ENCODE measurements at places on chromosomes 4 and X.

- no peak for DNase-seq
Observed at GRCh38 chr4:105896984-105897775, 1.9 kb downstream of the NPNT start.

- DNase-seq: no peak
Observed at GRCh38 chr4:3041192-3042142, 32.9 kb downstream of the HTT-AS start.

DNA sequence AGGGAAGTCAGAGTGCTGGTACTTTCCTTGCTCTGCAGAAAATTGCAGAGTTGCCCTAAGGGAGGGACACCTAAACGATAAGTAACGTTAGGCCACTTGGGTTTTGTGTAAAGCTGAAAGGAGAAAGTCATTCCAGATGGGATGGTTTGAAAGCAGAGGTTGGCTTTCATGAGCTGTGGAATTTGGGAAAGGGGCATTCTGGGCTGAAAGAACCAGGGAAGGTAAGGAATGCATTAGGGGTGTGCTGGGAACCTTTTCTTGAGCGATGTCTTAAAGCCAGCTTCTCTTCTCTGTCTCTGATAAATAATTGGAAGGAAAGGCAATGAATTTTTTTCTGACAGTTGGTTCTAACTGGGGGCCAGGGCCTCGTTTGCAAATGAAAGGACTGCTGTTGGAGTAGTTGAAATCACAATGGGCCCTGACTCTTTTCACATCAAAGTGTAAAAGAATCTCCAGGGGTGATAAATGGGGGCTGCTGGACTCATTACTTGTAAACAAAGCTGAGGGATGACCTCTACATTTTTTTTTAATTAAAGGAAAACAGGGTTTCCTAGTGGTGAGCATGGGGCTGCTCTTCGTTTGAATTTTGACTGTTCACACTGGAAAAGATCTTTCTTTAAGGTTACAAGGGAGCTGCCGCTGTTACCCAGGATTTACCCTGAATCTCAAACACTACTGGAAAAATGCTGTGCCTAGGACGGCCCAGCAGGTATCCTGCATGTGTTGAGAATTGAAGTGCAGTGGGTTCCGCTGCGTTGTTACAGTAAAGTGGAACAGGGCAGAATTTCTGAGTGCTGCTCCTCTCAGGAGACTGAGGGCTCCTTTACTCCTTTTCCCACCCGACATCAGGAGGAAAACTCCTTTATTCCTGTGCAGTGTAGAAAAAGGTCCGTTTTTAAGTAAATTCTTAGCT lies 25.0 kb downstream of the AFF1 start:
- DNase-seq: no peak

- no peak for DNase-seq
Observed at GRCh38 chr4:180596888-180597483, 1646.2 kb upstream of the TENM3 start.

- DNase-seq: no peak
Observed at GRCh38 chr4:165879641-165880040, 6.6 kb downstream of the TLL1 start.

DNA sequence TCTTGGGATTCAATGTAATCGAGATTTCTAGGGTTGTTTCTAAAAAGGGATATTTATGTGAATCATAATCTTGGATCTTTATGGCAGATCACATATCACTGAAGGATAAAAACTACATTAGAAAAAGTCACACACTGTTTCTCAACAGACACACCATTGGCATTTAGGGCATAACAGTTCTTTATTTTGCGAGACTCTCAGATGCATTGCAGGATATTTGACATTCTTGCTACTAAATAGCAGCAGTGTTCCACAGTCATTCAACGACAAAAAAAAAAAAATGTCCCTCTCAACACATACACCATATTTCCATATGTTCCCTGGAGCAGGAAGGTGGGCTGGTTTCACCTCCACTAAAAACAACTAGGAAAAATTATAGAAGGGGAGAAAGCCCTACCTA lies 243.4 kb upstream of the PCDH18 start:
- no peak for DNase-seq

DNA sequence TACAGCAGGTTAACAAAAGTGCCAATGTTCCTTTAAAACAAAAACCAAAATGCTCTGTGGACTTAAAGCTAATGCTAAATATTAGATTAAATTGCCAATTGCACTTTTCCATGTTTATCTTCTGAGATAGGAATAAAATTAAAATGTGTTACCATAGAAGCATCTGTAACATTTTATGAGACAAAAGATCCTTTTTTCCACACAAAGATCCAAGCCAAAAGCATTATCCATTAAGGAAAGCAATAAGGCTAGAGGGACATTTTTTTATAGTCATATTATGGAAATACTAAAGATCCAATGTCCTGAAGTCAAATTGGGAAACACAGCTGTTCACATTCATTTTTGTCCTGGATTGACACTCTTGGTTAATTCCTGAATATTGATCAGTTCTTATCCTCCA lies 73.6 kb downstream of the PALLD start:
- no peak for DNase-seq

- peak; percentile 54 for DNase-seq
Observed at GRCh38 chr4:183348706-183349659, 26.8 kb upstream of the CLDN24 start.

DNA sequence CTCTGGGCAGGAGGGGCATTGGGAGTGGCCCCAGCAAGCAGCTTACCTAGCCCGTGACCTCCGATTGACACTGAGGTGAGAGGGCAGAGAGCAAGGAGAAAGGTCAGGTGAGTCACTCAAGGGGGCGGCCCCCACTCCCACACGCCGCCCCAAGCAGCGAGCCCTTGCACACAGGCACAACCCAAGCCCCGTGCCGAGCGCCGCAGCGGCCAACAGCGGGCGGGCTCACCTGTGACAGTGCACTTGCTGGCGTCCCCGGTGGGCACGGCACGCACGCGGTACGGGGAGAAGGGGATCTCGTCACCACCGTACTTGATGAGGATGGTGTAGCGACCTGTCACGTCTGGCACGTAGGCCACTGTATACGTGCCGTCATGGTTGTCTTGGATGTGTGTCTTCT lies 17.2 kb downstream of the FLNA start:
- no peak for DNase-seq

DNA sequence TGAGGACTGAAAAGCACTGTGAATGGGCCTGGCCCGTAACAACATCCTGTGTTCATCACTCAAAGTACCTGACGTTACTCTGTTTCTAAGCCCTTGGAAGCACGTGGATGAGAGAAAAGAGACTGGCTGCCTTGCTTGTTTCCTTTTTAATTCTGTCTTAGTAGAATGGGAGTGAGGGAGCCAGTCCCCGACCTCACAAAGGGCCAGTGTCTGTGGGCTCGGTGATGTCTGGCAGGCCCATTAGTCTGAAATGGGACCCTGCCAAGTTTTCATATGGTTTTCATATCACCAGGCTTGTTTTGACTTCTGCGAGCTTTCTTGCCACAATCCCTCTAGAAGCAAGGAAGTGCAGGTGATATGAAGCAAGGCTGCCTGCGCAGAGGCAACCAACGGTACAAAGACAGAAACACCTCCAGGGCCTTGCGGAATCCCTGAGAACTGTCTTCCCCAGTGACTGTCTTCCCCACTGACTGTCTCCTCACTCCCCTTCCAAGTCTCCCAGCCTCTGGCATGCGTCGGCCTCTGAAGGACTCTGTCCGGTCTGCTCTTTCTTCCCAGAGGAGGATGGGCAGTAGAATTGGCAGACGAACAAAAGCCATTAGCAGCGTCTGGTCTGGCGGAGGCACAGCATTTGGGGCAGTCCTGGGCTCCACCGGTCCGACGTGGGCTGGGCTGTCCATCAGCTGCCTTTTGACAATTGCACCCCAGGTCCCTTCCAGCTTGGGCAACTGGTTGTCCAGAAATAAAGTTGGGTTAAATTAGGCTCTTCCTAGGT lies 20.2 kb upstream of the RASL11B start:
- DNase-seq: no peak

DNA sequence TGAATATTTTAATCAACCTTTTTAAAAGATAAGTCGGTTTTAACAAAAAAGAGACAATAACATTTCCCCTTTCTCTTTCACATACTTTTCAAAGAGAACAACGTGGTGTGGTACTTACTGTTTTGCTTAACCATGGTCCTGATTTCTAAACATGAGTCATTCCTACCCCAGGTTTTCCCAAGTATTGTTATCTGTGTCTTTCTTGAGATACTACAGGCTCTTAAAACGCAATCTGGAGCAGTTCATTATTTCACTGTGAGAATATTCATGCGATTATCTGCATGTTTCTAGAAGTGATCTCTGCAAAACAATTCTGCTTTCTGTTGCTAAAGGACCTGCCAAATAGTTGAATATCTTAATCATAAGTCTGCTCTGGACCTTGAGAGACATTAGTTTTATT lies 127.3 kb downstream of the TENM3 start:
- DNase-seq: no peak

DNA sequence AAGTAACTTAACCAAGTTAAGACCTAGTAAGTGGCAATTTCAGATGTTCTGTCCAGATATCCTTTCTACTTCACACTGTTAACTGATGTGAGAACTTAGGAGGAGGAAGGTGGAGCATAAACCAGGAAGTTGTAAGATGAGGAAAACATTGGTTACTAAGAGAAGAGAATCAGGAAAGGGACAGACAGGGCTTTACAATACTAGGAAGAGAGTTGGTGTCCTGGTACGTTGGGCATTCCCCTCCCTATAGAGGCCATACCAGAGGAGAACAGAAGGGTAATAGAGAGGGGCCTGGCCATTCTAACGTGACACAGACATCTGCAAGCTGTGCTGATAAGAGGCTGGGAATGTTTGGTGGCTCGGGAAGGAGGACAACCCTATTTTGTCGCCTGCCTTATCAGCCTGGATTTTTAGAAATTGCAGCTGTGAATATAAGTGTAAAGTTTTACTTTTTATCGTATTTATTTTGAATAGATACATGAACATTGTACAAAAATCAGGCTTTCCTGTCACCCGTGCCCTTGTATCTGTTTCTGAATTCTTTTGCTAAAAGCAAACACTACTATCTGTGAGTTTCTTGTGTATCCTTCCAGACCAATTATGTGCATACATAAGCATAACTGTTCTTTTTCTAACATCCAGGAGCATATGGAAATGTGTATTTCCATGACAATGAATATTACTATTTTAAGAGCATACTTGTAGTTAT lies 53.5 kb upstream of the HPRT1 start:
- DNase-seq: no peak

DNA sequence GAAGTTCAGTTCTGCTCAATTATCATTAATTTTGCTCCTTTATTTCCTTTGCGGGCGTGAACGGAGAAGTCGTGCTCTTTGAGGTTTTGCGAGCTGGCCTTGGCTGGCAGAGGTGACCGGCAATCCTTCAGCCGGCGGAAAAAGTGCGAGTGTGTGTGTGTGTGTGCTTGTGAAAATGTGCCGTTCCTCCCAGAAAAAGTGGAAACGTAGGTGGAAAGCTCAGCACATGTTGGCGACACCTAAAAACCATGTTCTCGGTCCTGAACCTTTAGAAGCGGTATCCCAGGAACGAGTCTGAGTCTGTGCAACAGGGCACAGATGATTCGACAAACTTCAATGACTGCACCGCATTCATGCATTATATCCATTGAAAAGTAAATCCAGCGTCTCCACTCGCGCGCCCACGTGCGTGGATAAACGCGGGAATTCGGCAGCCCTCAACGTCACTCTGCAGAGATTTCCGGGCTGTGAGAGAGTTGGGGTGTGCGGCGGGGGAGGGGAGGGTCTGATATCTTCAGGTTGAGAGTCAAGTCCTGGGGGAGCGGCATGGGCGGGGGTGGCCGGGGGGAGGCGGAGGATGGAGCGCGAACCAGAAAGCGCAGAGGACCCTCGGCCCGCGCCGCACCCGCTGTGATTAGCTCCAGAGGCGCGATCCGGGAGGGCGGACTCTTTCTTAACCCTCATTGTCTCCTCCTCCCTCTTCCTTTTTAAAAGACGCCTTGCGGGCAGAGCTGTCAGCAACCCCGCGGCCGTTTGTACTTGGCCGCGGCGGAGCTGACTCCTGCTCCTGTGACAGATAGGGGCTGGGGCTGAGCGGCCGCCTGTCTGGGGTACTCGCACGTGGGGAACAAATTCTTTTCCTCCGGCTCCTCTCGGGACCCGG lies at the start of gene SHISA3:
Gene SHISA3, plus strand, starts transcription at position 737 of the 883 bp plus-strand sequence. CDS start 569 bp downstream, outside the sequence.
- DNase-seq: no peak

DNA sequence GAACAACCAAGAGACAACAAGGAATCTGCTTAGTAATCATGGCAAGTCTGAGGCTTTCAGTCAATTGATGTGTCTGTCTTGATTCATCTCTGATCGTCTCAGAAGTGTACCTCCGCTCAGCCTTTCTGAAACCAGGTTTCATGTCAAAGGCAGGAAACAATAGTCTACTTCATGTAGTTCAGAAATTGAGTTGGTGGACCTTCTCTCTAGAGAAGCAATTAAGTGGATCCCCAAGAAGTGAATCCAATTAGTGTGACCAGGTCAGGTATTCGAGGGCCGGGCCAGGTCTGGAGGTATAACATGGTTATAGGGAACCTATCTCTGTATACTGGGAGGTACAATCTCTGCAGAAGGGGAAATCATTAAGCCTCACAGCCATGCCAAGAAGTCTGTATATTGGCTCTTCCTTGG lies 32.0 kb downstream of the DAPP1 start:
- DNase-seq: no peak

- DNase-seq: no peak
Observed at GRCh38 chrX:97328853-97329390, 445.2 kb downstream of the RPA4 start.

DNA sequence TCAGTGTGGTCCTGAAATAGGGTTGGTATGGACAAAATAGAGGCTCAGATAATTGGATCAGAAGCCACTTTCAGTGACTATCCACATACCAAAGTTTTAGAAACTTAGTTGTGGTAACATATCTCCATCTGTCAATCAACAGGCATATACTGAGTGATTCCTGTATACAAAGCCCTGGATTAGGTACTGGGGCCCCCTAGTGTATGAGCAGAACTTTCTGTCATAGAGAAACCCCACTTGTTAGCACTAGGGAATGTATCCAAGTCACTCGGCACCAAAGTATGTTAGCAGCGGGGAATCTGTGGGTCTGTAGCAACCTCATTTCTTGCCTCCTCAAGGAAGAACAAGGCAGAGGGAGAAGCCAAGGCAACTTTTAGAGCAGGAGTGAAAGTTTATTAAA lies 50.7 kb downstream of the MAP7D3 start:
- DNase-seq: peak; percentile 33

GRCh38 chr4:41067369-41067768 lies 147.0 kb downstream of the APBB2 start:
- DNase-seq: no peak

DNA sequence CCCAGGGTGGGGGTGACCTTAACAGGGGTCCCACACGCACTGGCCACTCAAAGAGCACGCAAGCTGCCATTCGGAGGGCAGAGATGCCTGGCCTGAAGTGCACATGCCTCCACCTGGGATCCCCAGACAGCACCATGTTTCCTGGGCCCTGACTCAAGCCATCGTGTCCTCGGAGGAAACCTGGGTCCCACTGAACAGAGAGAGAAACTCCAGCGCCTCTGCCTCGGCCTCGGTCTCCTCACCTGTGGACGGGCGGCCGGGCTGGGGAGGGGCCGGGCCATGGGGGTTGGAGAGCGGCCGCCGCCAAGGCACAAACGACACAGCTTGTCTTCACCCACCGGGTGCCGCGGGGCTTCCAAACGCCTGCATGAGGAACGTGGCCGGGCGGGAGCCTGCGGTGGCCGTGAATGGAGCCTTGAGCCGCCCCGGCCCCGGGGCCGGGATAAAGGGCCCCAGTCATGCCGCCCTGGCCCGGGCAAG lies 30.0 kb upstream of the FGFR3 start:
- DNase-seq: no peak

GRCh38 chr4:1211891-1212545 lies 36.9 kb downstream of the CTBP1 start:
- no peak for DNase-seq

- DNase-seq: no peak
Observed at GRCh38 chr4:604131-604530, 21.2 kb upstream of the PDE6B start.

- DNase-seq: no peak
Observed at GRCh38 chrX:44317181-44317580, 26.3 kb downstream of the EFHC2 start.
